Suppressor macrophage (primary cell): ENCODE measurements at places on chromosomes 6 and 20.

GRCh38 chr6:63745784-63746183, 110.2 kb downstream of the PHF3 start:
- DNase-seq: no peak

DNA sequence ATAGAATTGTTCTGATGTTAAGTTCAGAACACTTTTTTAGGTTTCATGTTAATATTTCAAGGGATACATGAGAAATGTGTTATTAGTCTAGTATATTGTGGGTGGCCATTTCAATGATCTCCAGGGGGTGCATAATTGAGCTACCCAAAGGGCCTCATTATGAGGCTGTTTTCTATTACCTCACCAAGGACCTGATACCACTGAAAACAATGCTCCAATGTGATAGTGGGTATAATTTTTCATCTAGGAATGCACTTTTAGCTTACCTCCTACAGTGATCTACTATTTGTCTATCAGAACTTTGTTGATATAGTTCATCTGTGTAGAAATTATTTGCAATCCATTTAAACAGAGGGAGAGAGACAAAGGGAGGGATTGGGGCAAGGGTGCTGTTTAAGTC, 106.8 kb upstream of the HS3ST5 start:
- DNase-seq: no peak

- DNase-seq: peak; percentile 80
These were observed 24.4 kb upstream of the C6orf62 start for GRCh38 chr6:24743265-24743943.

DNA sequence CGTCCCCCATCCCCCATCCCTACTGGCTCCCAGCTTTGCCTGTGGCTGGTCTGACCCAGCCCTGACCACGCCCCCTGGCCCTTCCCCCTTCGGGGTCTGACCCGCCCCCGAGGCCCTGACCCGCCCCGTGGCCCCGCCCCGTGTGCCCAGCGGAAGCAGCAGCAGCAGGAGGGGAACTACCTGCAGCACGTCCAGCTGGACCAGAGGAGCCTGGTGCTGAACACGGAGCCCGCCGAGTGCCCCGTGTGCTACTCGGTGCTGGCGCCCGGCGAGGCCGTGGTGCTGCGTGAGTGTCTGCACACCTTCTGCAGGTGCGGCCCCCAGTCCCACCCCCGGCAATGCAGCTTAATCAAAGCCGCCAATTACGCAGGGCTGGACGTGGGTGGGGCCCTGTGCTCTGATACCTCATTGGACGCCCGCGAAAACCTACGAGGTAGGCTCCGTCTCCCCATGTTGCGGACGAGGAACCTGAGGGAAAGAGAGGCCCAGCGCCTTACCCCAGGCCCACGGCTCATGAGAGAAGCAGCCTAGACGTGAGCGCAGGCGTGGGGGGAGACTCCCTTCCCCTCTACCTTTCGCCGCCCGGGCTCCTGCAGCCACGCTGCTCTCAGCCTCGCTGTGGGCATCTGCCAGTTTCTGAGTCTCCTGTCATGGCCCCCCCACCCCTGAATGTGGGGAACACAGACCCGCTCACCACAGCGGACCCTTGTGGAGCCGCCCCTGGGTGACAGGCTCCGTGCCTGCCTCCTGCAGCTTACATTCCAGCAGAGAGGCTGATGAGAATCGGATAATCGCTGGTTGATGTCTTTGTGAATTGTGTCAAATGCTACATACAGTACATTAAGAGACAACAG, 12.8 kb downstream of the RBCK1 start:
- DNase-seq: peak; percentile 46

- DNase-seq: no peak
These were observed 12.2 kb downstream of the PPARD start for GRCh38 chr6:35354361-35355135.

- peak; percentile 59 for DNase-seq
These were observed at the start of gene SPATS1 for GRCh38 chr6:44342489-44342888. Gene SPATS1 (plus strand): TSS chr6:44342650. CDS start chr6:44343096, 446 bp downstream.
